Calu3 (cell line): ENCODE measurements at places on chromosomes 2 and 18.

DNA sequence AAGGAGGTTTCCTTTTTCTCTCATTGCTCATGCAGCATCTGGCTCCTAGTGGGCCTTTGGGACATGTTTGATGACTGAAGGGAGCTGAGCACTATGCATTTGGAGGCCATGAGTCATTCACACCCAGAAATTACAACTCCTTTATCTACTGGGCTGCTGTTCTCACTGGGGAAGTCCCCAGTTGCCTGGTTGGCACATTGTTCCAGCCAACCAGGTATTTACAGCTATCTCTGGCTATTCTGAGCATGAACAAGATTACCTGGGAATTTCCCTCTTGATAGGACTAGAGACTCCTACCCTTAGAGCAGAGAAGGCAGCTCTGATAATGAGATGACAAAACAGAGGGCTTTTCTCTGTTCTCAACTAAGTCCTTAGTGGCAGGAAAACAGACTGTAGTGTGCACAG lies 206.5 kb downstream of the SETBP1 start:
- DNase-seq: peak; percentile 60

GRCh38 chr2:12577567-12578253 lies 139.0 kb upstream of the TRIB2 start:
- DNase-seq: no peak

DNA sequence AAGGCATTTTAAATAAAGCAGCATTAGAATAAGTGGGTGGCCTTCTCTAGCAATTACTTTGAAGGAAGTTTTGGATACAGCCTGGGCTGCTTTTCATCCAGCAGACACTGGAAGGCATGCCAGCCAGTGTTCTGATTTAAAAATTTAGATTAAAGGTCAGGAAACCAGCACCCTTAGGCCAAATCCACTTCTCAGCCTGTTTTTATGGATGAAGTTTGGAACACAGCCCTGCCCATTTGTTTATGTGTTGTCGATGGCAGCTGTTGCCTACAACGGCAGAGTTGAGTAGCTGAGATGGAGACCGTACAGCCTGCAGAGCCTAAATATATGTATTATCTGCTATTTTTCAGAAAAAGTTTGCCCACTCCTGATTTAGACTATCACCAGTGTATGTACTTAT lies 313.6 kb upstream of the ACVR2A start:
- no peak for DNase-seq

DNA sequence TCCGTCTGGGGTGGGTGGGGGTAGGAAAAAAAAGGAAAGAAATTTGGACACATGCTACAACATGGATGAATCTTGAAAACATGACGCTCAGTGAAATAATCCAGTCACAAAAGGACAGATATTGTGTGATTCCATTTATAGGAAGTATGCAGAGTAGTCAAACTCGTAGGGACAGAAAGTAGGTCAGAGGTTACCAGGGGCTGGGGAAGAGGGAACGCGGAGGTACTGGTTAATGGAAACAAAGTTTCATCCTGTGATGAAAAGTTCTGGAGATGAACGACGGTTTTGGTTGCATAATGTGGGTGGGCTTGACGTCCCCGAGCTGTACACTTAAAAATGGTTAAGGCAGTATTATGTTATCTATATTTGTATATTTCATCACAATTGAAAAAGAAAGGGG lies 4.5 kb upstream of the SFTPB start:
- no peak for DNase-seq

GRCh38 chr2:26723991-26724750 lies 31.6 kb downstream of the KCNK3 start:
- peak; percentile 64 for DNase-seq

- peak; percentile 62 for DNase-seq
These were observed 12.3 kb upstream of the TFCP2L1 start for GRCh38 chr2:121297217-121297830.

- DNase-seq: no peak
These were observed 868.8 kb downstream of the EPHA4 start for GRCh38 chr2:220703279-220703678.

DNA sequence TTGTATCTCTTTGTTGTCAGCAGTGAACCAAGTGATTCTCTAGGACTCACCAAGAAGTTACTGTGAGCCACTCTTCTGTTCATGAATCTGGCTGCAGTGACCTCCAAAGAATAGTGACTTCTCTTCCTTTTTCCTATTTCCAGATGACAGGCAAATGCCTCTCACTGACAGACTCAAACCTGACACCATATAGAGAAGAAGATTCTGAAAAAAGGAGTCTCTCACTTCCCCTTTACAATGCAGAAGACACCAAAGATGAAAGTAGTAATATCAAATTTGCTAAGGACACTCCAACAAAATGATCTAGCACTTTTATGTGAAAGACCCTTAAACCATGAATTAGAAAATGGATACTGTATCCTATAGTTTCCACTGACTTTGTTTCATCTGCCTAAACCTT lies 44.4 kb upstream of the SETBP1 start:
- DNase-seq: no peak

DNA sequence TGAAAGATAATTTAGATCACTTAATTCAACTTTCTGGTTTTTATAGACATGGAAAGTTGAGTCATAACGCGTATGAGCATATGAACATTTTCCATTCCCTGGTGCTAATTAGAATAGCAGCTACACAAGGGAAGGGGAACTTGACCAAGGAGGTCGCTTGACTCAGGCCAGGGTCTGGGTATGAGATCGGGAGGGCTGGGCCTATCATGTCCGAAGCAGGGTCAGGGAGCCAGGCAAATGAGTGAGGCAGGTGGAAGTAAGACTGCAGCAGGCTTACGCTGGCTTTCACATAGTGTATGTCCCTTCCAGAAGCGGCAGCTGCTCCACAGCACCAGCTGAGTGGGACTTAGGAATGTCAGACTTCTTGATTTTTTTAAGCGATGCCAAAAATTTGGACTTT lies 14.7 kb downstream of the RALB start:
- no peak for DNase-seq
